ENCODE measurements at places on chromosomes 5 and 9.

- DNase-seq = no peak
Measured at GRCh38 chr9:86783884-86784283, 163.4 kb downstream of the GAS1 start.

GRCh38 chr5:89034588-89034987 lies 151.6 kb upstream of the MEF2C start:
- DNase-seq = no peak

- DNase-seq = no peak
Measured at GRCh38 chr5:177025101-177025601, 2.7 kb downstream of the ZNF346 start.

DNA sequence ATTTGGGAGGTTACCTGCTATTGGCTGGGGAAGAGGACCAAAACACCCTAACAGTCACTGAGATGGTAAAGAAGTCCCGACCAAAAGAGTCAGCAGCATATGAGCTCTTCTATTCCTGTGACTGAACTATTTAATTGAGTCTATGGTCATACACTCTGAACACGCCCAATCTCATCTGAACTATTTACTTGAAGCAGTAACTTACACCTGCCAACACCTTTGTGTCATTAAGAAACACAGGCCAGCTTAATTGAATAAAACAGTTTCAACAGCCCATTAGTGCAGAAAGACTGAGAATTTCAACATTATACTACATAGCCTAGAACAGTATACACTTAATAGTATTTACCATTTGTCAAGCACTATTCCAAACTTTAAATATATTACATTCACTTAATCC lies 47.8 kb downstream of the NR6A1 start:
- DNase-seq = no peak

DNA sequence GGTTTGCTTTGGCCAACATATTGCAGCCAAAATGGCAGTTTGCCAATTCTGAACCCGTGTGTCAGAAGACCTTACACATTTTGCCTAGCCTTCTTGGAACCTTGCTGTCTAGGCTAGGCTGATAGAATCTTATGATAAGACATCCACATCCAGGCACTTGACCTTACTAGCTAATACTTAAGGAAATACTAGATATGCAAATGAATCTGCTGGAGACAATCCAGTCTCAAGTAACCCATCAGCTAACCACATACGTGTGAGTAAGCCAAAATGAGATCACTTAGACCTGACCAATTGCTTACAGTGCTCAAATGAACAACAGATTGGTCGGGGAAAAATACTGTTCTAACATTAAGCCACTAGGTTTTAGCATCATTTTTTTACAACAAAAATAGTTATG lies 1504.6 kb upstream of the CDH9 start:
- DNase-seq = no peak

DNA sequence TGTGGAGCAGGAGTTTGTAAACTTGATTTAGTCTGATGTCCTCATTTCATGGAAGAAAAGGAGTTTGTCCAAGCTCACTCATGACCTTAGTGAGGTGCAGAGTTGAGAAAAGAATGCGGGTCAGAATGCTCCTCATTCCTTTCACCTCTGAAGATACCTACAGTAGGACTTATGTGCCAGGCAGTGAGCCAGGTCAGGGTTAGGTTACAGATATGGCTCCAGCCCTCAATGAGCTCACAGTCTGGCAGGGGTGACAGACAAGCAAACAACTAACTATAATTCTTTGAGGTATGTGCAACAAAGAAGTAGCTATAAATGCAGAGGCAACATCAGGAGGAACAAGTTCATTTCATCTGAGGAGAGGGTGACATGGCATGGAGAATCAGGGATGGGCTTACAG lies 102.5 kb downstream of the SPATA31D1 start:
- no peak for DNase-seq

- no peak for DNase-seq
Measured at GRCh38 chr5:35031276-35031675, 16.5 kb downstream of the AGXT2 start.

DNA sequence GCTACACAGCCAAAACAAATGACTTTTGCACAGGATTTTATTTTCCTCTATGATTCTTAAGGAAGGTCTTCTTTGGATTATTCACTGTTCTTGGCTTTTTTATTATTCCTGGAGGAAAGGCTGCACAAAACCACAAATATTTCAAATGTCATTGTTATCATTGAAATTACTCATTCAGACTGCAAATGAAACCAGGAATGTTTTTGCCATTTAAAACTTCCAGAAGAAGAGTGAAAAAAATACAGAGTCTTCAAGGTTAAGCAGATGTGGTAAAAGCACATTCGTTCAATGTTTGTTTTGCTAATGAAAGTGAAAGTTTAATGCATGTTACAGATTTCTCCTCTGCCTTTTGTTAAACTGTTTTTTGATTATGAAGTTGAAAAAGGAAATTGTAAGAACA lies 238.2 kb downstream of the TLE4 start:
- no peak for DNase-seq

- no peak for DNase-seq
Measured at GRCh38 chr5:4544049-4544670, 596.0 kb upstream of the ADAMTS16 start.

- no peak for DNase-seq
Measured at GRCh38 chr5:37873988-37874387, 34.1 kb upstream of the GDNF start.

- no peak for DNase-seq
Measured at GRCh38 chr9:87263291-87263690, 234.4 kb upstream of the DAPK1 start.

- DNase-seq = no peak
Measured at GRCh38 chr5:176806137-176806536, 4.2 kb upstream of the UNC5A start.

DNA sequence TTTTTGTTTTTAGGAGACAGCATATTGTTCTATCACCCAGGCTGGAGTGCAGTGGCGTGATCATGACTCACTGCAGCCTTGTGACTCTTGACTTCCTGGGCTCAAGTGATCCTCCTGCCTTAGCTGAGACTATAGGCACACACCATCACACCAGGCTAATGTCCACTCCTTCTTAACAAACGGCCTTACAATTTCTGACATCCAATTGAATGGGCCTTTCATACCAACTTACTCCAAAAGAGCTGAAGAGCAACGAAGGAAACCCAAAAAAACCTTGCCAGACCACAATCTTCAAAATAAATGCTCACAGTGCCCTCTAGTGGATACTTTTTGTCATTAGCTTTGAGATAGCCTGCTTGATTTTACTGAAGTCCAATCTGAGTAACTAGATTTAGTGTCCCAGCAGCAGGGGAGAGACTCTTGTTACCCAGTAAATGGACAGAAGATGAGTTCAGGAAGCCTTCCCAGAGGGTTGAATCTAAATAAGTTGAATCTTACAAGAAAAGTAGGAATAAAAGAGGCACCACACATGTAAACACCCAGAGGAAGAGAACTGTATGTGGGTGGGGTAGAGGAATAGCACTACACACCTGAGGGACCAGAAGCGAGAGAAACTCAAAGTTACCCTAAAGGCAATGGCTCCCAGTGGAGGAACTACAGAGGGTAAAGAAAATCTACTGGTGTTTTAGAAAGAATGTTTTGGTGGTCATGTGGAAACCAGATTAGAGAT lies 9.3 kb downstream of the ZNF622 start:
- no peak for DNase-seq

- no peak for DNase-seq
Measured at GRCh38 chr5:142486020-142486419, 161.2 kb upstream of the SPRY4 start.

- DNase-seq = no peak
Measured at GRCh38 chr5:177256296-177256695, 47.2 kb downstream of the RAB24 start.

- no peak for DNase-seq
Measured at GRCh38 chr9:136994888-136995230, 1.5 kb downstream of the CLIC3 start.

DNA sequence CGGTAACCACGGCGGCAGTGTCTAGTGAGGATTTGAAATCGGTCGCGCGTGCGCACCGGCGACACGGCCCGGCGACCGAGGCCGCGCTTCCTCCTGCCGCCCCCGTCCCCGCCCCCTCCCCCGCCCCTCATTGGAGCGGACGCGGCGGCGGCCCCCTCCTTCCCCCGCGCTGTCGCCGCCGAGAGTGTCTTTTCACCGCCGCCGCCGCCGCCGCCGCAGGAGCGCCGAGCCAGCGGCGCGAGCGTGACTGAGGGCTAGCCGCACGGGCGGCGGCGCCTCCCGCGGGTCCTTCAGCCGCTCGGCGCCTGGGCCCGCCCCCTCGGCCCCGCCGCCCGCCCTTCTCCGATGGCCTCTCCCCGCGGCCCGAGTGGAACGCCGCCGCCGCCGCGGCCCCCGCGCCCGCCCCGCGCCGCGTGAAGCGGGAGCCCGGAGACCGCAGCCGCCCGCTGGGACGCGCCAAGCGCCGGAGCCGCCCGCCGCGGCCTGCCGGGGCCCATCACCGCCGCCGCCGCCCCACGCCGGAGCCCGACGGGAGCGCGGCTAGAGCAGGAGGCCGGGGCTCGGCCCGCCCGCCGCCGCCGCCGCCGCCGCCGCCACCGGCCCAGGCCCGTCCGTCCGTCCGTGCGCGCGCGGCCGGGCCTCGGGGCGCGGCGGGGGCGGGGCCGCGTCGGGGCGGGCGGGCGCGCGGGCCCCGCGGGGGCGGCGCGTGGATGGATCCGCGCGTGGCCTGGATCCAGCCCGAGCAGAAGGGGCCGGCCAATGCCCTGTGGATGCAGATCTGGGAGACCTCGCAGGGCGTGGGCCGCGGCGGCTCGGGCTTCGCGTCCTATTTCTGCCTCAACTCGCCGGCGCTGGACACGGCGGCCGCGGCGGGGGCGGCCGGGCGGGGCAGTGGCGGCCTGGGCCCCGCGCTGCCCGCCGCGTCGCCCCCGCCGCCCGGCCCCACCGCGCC lies at the start of gene TENT4A:
Gene TENT4A, plus strand, starts transcription at position 159 of the 952 bp plus-strand sequence. Its CDS starts 552 bp downstream, at position 711.
- DNase-seq = peak; percentile 95

GRCh38 chr5:94361161-94361560 lies 257.2 kb downstream of the KIAA0825 start:
- DNase-seq = no peak

GRCh38 chr5:112316731-112317130 lies 102.3 kb downstream of the EPB41L4A start:
- no peak for DNase-seq

GRCh38 chr9:128022886-128023285 lies 42.1 kb upstream of the EEIG1 start:
- no peak for DNase-seq

DNA sequence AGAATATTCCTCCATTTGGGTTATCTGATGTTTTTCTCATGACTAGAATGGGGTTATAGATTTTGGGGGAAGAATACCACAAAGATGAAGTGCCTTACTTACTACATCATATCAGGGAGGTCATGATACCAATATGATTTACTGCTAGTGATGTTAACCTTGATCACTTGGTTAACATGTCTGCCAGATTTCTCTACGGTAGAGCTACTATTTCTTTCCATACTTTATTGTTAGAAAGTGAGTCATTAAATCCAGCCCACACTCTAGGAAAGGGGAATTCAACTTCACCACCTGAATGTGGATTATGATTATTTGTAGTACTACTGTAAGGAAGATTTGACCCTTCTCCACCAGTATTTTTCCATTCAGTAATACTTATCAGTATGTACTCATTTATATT lies 64.7 kb downstream of the UBE2R2 start:
- no peak for DNase-seq

DNA sequence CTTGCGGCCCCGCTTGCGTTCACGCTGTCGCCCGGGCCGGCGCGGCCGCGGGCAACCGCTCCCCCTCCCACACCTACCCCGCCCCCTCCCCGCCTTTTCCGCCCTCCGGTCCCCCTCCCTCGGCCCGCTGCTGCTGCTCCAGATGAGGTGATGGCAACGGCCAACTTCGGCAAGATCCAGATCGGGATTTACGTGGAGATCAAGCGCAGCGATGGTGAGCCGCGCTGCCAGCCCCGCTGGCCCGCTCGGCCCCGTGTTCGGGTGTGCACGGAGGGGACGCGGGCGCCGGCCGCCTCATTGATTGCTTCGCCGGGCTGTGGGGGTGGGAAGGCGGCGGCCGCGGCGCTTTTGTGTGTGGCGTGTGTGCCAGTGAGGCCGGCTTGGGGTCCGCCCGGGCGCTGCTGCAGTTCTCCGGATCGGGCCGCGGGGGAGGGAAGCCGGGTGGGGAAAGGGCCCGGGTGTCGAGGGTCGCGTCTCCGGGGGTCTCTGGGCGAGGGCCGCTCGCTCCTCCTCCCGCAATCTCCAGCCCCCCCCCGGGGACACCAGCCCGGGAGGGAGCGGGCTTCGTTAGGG lies 403 bp downstream of the KIF2A start:
- no peak for DNase-seq

DNA sequence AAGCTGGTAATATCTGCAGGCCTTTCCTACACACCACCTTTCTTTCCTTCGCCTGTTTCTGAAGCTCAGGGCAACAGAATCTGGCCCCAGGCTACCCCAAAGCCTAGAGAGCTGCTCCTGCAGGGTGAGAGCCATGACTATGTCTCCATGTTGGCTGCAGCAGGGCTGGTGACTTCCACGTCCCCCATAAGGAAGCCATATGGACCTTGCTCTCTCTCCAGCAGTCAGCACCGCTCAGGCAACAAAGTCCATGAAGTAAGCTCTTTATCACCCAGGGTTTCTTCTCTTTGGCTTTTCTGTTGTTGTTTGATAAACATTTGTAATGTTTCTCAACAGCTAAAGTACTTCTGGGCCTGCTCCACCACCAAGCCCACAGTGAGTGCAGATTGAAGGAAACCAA lies 125.2 kb downstream of the SLIT3 start:
- DNase-seq = no peak

DNA sequence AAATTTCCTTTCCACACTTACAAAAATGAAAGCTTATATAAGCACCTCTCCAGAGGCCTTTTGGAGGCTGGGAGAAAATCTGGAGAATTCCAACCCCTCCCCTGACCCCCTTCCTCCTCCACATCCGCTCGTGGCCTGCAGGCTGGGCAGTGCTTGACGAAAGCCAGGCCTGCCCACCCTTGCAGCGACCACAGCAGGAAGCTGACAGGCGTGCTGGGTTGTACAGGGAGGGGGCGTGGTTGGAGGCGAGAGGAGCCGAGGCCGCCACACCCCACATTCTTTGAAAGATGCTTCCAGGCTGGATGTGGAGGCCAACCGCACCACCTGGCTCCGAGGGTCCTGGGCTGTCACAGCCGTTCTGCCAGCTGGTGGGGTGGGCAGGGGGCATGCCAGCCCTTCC lies 47.8 kb upstream of the IER5L start:
- peak; percentile 15 for DNase-seq

DNA sequence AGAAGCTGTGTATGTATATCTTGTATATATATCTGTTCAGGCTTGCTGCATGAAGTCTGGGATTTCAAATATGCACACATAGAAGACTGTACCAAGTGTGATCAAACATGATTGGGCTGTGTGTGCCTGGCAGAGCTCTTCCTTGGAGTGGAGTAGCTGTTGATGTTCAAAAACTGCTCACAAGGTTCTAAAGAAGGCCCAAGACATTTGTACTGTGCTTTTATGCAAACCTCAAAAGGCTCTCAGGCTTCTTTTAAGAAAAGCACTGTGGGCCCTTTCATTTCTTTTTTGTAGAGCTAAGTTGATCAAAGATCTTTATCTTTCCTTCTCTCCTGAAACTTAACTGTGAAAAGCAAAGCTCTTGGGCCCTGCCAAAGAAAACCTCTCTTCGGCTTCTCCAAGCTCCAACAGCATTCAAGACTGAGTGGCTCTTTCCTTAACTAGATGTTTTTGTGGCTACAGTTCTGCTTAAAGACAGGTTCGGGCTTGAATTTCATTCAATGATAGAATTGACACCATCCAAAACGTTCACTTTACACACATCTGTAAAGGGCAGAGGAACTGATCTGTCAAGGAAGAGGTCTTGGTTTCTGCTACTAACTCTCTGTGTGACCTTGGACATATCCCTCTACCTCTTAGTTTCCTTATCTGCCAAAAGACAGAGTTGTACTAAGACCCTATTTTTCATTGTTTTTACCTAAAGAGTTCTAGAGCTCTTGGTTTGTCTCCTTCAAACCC lies 105.8 kb upstream of the IL6ST start:
- no peak for DNase-seq
